Peyer's patch (tissue), 4 donors: ENCODE measurements at places on chromosomes 1 and 21. TPM values are rescaled to one million over a fixed set of nuclear protein-coding genes. Genes with fewer than 3 reads are reported as not detected.
A peak's percentile ranks its signal among the peaks of the same experiment; 100 is the strongest.

- DNase-seq: no peak
- H3K27ac ChIP-seq: no peak overlapping the region
- no peaks in the 10 kb centered on the region for H3K36me3 ChIP-seq
- no peak overlapping the region for H3K4me3 ChIP-seq
- no peaks in the 10 kb centered on the region for H3K27me3 ChIP-seq
Observed at GRCh38 chr1:222974496-222974895, 159.7 kb downstream of the DISP1 start.

Gene PRR9
- not detected for total RNA-seq

- peak overlapping the region; percentile 65 for H3K4me3 ChIP-seq
- no peak for DNase-seq
- no peaks in the 10 kb centered on the region for H3K27me3 ChIP-seq
- no peaks in the 10 kb centered on the region for H3K36me3 ChIP-seq
- H3K4me1 ChIP-seq: peaks cover 27% of the 10 kb centered on the region
Observed at GRCh38 chr21:14383596-14384180, 742 bp upstream of the HSPA13 start.

DNA sequence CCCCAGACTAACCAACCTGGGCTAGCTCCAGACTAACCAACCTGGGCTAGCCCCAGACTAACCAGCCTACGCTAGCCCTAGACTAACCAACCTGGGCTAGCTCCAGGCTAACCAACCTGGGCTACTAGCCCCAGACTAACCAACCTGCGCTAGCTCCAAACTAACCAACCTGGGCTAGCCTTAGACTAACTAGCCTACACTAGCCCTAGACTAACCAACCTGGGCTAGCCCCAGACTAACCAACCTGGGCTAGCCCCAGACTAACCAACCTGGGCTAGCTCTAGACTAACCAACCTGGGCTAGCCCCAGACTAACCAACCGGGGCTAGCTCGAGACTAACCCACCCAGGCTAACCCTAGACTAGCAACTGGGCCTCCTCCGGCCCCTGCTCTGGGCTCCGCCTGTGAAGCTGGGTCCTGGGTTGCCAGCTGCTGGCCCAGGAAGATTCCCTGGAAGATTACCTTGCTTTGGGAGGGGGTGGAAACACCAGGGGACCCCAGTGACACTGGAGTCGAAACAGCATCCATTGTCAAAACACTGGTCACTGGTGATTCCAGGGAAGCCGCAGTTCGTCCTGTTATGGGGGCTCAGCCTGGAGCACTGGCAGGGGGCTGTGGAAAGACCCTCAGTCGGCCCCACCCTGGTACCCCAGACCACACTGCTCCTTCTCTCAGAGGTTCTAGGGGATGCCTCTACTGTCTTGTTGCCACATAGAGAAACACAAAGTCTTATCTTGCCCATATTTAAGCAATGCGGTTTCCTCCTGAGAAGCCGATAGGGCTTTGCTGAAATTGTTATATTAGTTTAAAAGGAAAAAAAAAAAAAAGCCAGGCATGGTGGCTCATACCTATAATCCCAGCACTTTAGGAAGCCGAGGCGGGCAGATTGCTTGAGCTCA, 1.1 kb downstream of the TFF2 start:
- H3K36me3 ChIP-seq: no peaks in the 10 kb centered on the region
- no peaks in the 10 kb centered on the region for H3K27me3 ChIP-seq
- H3K4me1 ChIP-seq: no peaks in the 10 kb centered on the region
- no peak overlapping the region for H3K27ac ChIP-seq
- no peak overlapping the region for H3K4me3 ChIP-seq
- DNase-seq: no peak

Gene CELA2A
- not detected for total RNA-seq

GRCh38 chr1:16048573-16049189, 5.1 kb downstream of the CLCNKB start:
- peak overlapping the region; percentile 30 for H3K4me3 ChIP-seq
- DNase-seq: no peak
- H3K27ac ChIP-seq: no peak overlapping the region

GRCh38 chr1:240343966-240344365, 252.3 kb downstream of the FMN2 start:
- no peak for DNase-seq
- no peak overlapping the region for H3K4me3 ChIP-seq
- no peaks in the 10 kb centered on the region for H3K27me3 ChIP-seq
- H3K36me3 ChIP-seq: no peaks in the 10 kb centered on the region
- no peaks in the 10 kb centered on the region for H3K4me1 ChIP-seq

GRCh38 chr1:26855636-26856035, 7.3 kb upstream of the SFN start:
- DNase-seq: no peak
- no peak overlapping the region for H3K27ac ChIP-seq
- no peaks in the 10 kb centered on the region for H3K36me3 ChIP-seq
- H3K4me3 ChIP-seq: no peak overlapping the region
- H3K27me3 ChIP-seq: no peaks in the 10 kb centered on the region

- no peaks in the 10 kb centered on the region for H3K4me1 ChIP-seq
- H3K4me3 ChIP-seq: no peak overlapping the region
- no peaks in the 10 kb centered on the region for H3K36me3 ChIP-seq
- no peaks in the 10 kb centered on the region for H3K27me3 ChIP-seq
- H3K27ac ChIP-seq: no peak overlapping the region
Observed at GRCh38 chr1:33966346-33967141, 102.7 kb downstream of the HMGB4 start.

DNA sequence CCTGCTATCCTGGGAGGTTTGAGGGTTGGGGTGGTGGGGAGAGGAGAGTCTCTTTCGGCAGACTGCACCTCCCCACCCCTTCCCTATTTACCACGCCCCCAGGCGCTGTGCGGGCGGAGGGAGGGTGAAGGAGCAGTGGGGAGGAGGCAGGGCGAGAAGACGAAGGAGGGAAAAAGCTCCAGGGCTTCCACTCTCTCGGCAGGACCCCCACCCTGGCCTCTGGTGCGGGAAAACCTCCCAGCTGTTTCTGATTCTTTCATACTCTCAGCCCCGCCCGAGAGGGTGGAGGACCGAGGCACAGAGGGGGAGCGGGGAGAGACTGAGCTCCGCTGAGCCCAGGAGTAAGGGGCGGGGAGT, 866 bp upstream of the WNT2B start:
- H3K27ac ChIP-seq: peak overlapping the region; percentile 76
- H3K4me1 ChIP-seq: peaks cover 12% of the 10 kb centered on the region
- peaks cover 9% of the 10 kb centered on the region for H3K27me3 ChIP-seq
- DNase-seq: no peak
- H3K36me3 ChIP-seq: no peaks in the 10 kb centered on the region
- H3K4me3 ChIP-seq: peak overlapping the region; percentile 63

GRCh38 chr21:44838039-44838895, 20.4 kb upstream of the SUMO3 start:
- H3K4me1 ChIP-seq: no peaks in the 10 kb centered on the region
- H3K4me3 ChIP-seq: no peak overlapping the region
- H3K27ac ChIP-seq: no peak overlapping the region

GRCh38 chr21:32413015-32413504, 554 bp downstream of the EVA1C start:
- peak overlapping the region; percentile 92 for H3K27ac ChIP-seq
- H3K27me3 ChIP-seq: no peaks in the 10 kb centered on the region
- H3K4me1 ChIP-seq: peaks cover 4% of the 10 kb centered on the region
- no peaks in the 10 kb centered on the region for H3K36me3 ChIP-seq
- H3K4me3 ChIP-seq: peak overlapping the region; percentile 74
- peak; percentile 72 for DNase-seq

GRCh38 chr1:3078871-3079270, 9.9 kb downstream of the PRDM16 start:
- H3K27me3 ChIP-seq: no peaks in the 10 kb centered on the region
- H3K4me1 ChIP-seq: no peaks in the 10 kb centered on the region
- no peaks in the 10 kb centered on the region for H3K36me3 ChIP-seq
- no peak for DNase-seq
- H3K27ac ChIP-seq: no peak overlapping the region

GRCh38 chr1:56795870-56796269, 23.3 kb downstream of the FYB2 start:
- H3K4me3 ChIP-seq: no peak overlapping the region
- no peaks in the 10 kb centered on the region for H3K36me3 ChIP-seq
- no peak for DNase-seq

Gene LCA5L
- total RNA-seq: 0.88 TPM

DNA sequence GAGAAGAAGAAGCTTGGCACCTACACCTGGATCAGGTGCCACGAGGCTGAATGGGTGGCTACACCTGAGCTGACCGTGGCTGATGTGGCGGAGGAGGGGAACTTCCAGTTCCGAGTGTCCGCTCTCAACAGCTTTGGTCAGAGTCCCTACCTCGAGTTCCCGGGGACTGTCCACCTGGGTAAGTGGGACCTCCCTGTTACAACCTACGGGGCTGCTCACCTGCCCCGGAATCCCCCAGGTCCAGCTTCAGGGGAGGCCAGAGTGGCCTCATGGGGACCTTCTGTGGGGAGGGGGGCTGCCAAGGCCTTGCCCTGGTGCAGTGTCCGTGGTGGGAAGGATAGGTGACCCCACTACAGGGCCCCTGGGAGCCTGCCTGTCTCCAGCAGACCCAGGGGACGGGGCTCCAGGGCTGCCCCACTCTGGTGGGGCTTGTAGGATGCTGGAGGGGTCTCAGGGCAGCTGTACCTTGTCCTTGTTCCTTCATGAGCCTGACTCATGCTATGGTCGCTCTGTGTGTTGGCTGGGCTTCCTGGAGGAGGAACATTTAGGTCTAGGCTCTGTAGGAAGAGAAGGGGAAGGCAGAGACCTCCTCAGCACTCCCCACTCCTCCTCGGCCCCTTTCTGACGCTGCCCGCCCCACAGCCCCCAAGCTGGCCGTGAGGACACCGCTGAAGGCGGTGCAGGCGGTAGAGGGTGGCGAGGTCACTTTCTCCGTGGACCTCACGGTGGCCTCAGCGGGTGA, 7.2 kb downstream of the OBSCN start:
- H3K27ac ChIP-seq: no peak overlapping the region
- no peaks in the 10 kb centered on the region for H3K27me3 ChIP-seq
- H3K36me3 ChIP-seq: no peaks in the 10 kb centered on the region
- no peak for DNase-seq

Gene RGS7
- total RNA-seq: not detected

- no peaks in the 10 kb centered on the region for H3K4me1 ChIP-seq
- no peak overlapping the region for H3K27ac ChIP-seq
- no peaks in the 10 kb centered on the region for H3K27me3 ChIP-seq
Observed at GRCh38 chr1:237851210-237851845, 39.4 kb downstream of the ZP4 start.

DNA sequence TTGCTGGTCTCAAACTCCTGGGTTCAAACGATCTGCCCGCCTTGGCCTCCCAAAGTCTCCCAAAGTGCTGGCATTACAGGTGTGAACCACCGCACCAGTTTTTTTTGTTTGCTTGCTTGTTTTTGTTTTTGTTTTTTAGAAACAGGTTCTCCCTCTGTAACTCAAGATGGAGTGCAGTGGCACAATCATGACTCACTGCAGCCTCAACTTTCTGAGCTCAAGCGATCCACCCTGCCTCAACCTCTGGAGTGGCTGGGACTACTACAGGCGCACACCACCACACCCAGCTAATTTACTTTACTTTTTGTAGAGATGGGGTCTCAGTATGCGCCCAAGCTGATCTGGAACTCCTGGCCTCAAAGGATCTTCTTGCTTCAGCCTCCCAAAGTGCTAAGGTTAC, 47.3 kb upstream of the USP1 start:
- H3K4me1 ChIP-seq: no peaks in the 10 kb centered on the region
- no peak overlapping the region for H3K27ac ChIP-seq
- no peaks in the 10 kb centered on the region for H3K36me3 ChIP-seq
- no peak for DNase-seq

DNA sequence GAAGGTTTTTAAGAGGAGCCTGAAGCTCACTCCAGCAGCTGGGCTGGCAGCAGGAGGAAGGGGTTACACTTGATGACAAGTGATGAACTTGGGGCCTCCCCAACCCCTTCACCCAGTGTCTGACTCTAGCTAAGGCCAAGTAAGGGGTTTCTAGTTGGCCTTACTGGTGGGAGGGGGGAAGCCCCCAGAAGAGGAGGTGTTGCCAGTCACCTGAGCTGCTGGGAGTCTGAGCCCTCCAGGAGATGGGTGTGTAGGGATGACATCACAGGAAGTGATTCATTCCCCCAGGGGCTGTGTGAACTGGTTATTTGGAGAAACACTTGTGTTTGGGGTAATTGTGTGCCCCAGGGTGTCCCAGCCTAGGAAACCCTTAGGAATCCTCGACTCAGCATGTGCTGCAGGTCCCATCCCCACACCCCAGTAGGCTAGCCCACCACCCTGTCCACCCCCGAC, 3.1 kb downstream of the PADI1 start:
- no peak overlapping the region for H3K4me3 ChIP-seq
- H3K27me3 ChIP-seq: no peaks in the 10 kb centered on the region
- DNase-seq: peak; percentile 51

- no peaks in the 10 kb centered on the region for H3K36me3 ChIP-seq
- H3K4me1 ChIP-seq: no peaks in the 10 kb centered on the region
- peak overlapping the region; percentile 85 for H3K27ac ChIP-seq
- DNase-seq: peak; percentile 73
Observed at GRCh38 chr1:9376886-9377333, 84.2 kb downstream of the SPSB1 start.

- DNase-seq: no peak
- H3K27ac ChIP-seq: no peak overlapping the region
- no peak overlapping the region for H3K4me3 ChIP-seq
- no peaks in the 10 kb centered on the region for H3K4me1 ChIP-seq
- H3K27me3 ChIP-seq: no peaks in the 10 kb centered on the region
- H3K36me3 ChIP-seq: no peaks in the 10 kb centered on the region
Observed at GRCh38 chr1:7221826-7222694, 436.8 kb downstream of the CAMTA1 start.

DNA sequence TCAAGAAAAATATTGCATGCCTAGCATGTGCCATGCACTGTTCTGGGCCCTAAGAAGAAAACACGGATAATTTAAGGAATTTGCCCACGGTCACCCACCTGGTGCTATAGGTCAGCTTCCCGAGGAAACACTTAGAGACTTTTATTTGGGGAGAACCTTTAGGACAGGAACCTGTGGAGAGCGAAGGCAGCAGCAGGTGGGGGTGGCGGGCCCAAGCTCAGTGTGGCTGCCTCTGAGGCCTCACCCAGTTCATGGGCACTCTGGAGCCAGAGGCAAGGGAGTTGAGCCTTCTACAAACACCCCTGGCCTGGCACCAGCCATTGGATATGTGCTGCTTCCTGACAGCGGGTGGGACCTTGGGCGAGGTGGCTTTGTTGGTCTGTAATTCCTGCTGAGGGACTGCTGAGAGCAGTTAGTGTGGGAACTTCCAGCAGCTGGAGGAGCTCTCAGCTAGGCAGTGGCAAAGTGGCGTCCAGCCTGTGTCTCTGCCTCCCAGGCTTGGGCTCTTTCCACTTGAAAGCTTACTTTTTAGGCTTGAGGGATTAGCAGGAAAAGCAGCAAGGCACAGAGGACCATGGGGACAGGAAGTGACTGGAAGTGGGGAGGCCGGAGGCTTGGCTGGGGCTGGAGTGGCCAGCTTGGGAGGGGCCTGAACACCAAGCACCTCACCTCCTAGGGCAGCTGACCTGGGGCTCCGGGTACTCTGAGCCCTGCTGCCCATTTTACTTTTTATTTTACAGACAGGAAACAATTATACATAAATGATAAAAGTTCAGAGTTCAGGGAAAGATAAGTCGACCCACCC, 19.1 kb downstream of the MRPL37 start:
- peak overlapping the region; percentile 59 for H3K27ac ChIP-seq
- H3K4me1 ChIP-seq: peaks cover 7% of the 10 kb centered on the region
- H3K27me3 ChIP-seq: no peaks in the 10 kb centered on the region

Gene CYYR1
- total RNA-seq: 3.0 TPM
